ENCODE measurements at places on chromosomes 11 and 22.

DNA sequence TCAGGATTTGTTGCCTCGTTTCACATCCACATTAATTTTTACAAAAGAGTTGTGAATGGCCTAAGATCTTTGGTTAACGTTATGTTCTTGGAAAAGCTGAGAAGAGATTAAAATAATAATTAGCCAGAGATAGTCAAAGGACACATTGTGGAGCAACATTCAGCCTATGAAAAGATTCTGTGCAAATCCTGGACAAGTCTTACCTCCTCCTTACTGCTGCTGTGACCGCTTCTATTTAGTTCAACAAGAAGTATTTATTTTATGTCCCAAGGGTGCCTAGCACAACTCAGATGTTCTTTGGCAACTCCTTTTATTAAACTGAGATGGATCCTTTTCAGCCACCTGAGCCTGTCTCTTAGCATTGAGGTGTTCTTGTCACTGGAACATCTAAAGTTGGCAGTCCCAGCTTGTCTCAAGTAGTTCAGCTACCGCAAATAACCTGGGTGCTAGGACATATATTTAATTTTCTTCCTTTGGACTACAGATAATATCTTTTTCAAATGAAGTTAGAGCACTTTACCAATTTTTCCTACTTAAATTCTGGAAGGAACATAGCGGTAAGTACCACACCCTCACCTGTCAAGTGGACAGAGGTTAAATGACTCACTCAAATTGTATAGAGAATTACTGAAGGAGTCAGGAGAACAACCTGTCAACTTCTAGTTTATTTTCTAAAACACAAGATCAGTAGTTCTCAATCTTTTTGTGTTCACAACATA lies 80.5 kb upstream of the CHRM4 start:
- no peak for DNase-seq

DNA sequence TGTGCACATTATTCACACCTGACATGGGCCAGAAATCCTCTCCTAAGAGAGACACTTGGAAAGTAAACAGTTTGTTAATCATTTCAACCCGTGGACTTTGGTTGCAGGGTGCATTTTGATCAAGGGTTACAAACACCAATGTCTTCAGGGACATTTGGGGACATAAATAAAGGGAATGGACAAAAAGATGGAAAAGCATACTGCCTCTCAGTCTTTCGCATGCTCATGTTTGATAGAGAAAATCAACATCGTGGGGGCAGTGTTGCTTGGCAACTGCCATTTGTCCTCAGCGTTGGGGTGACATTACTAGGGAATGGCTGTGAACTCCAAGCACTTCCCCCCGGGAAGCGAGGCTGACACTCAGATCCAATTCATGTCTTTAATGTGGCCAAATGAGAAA lies 114.7 kb upstream of the OR4B1 start:
- no peak for DNase-seq

DNA sequence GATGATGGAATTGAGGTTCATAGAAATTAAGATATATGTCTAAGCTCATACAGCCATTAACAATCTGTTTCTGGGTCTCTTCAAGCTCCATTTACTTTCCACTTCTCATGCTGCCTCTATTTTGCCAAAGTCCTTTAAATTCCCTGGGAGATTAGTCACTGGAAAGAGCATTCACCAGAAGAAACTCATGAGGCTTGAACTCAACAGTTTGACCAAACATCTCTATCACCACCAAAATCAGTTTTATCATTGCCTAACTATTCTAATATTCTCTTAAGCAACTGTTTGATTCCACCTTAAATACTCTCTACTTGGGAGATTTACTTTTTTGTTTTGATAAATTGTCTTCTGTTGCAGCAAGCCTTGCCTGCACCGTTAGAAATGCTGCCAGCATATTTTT lies 881.3 kb downstream of the KCNA4 start:
- no peak for DNase-seq

DNA sequence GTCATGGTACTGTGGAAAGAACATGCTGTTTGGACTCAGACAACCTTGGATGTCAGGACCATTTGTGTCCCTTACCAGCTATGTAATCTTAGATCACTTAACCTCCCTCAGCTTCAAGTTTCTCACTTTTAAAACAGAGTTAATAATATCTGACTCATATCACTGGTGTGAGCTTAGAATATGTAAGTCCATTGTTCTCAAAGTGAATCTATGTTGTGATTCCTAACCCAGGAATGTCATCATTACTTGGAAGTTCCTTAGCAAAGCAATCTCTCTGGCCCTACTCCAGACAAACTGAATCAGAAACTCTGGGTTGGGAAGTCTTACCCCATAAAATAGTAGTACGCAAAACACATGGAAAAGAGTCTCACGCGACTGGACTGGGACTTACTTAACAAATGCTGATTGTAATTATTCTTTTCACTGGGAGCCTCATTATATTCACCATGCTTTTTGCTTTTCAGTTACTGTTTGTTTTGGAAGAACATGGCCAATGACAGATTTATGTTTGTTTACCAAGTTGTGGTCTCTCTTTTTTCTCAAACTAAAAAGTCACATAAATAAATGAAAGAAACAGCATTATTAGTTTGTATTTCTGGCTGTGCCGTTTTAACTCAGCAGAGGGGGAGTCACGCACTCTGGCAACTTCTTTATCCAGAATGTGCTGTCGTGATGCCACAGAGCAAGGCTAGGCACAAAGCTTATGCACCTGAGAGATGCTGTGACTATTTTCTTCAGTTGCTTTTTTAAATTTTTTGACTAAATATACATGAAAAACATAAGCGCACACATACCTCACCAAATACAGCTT lies 217.7 kb upstream of the CTSC start:
- DNase-seq: no peak

DNA sequence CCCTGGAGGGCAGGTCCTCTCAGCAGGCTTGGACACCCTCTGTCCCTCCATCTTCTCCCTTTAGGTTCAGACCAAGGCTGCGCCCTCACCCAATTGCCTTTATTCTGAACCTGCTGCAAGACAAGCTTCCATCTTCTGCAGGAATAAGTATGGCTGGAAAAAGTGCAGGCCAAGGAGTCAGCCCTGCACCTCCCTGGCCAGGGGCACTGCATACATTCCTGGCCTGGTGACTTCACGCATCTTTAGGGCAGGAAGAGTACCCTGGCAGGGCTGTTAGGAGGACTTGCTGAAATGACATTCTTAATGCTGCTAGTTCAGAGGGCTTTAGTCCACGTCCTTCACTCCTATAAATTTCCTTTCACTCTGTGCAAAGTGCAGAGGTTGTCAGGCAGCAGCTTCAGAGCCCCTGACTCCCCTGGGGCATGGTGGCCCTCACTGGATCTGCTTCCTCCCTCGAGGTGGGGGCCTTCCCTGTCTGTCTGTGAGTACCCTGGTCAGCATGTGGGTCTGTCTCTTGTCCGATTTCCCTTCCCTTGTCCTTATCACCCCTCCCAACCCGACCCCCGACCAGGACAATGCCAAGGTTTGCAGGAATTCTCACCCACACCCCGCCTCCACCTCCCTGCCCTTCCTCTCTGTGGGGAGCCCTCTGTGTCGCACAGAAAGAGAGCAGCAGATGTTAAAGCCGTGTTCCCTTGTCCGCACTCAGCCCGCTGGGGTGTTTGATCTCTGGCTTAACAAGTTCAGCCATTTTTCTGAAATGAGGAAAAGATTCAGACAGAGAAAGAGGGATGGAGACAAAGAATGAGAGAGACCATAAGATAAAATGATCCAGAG lies 124.5 kb upstream of the SYT13 start:
- DNase-seq: no peak

DNA sequence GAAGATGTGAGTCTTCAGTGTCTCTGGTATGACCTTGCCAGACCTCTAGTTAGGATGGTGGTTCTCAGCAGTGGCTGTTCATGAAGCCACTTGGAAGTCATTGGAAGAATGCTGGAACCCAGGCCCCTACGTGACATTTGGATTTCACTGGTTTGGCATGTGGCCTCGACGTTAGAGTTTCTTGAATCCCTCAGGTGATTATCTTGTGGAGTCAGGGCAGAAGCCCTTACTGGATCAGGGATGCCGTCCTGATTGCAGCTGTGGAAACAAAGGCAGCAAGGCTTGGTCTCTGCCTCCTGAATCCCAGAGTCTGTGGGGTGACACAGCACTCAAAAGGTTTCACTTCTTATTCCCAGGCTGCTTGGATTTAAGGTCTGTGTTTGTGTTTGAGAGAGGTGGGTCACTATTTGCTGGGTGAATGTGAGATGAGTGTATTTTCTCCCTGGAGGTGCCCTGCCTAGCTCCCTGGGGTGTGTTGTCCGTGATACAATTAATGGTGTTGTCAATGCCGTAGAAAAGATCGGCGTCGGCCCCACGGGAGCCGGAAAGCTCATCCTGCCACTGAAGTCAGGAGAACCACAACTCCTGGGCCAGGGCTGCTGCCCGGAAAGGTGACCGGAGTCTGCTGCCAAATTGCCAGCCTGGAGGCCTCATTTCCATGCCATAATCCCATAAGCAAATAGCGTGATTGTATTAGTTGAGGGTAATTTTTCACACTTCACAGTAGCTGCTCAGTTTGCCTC lies 939.0 kb downstream of the BRD1 start:
- DNase-seq: no peak

DNA sequence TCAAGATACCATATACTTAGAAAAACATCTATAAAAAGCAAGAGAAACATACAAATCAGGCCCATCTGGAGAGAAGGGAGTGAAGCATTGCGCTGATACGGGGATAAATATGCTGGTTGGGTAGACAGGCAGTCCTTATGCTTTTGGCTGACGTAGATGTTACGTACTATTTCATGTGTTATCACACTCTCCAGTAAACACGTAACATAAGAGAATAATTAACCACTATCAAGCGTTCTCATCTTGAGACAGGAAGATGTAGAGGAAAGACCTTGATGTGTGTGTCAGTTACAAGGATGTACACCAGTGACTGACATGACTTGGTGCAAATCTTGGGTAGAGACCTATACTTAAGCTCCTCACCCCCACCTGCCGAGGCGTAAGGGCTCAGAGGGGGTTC lies 86.7 kb upstream of the PRODH start:
- DNase-seq: no peak

- DNase-seq: no peak
Observed at GRCh38 chr22:41395531-41396240, 13.9 kb downstream of the TEF start.

GRCh38 chr11:24373516-24373915 lies 123.3 kb upstream of the LUZP2 start:
- DNase-seq: no peak

GRCh38 chr11:134542401-134543165 lies 130.5 kb upstream of the B3GAT1 start:
- no peak for DNase-seq

DNA sequence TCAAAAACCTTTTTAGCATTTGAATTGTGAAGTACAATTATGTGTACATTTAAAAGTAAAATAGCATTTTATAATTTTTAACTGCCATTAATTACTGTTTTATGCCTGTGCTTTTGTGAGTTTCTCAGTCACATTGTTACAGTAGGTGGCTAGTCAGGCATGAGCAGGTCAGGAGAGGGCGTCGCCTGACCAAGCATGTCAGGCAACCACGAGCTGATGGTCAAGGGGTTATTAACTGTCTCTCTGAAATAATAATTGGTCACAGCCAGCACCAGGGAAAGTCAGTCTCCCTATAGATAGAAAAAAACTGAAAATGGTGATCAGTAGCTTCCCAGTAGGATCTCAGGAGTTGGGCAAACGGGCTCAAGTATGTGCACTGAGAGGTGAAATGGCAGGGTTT lies 19.4 kb upstream of the CCDC81 start:
- no peak for DNase-seq

DNA sequence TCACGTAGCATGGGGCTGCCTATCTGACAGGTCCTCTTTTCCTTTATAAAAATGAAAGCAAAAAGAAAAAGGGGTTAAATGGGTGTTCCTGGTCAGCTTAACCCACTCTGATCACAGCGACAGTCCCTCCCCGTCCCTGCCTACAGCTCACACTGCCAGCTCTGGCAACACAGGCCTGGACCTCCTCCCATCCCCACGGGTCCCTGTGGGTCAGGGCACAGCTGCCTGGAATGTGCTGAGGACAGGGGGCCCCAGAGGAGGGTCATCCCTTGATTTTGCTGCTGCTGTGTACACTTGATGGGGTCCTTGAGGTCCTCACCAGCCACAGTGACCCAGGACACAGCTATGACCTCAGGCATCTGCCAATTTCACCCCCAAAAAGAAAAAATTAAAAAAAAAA lies 29.6 kb upstream of the CYP2D6 start:
- DNase-seq: no peak

- no peak for DNase-seq
Observed at GRCh38 chr11:69654001-69654659, 13.2 kb downstream of the CCND1 start.

DNA sequence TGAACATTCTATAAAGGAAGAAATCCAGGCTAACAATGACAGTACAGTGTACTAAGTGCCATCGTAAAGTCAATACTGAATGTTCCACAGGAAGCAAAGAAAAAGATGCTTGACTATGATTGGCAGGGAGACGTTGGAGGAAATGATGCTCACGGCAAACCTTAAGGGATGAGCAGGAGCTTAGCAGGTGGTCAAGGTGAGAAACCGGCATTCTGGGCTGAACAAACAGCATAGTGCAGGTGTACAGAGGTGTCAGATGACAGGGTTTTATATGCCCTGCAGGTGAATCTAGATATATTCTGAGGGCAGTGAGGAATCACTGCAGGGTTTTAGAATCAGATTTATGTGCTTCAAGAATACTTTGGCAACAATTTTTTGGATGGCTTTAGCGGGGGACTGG lies 85.3 kb upstream of the HEPHL1 start:
- DNase-seq: no peak

- DNase-seq: no peak
Observed at GRCh38 chr11:76443268-76443980, 1.4 kb upstream of the EMSY start.

DNA sequence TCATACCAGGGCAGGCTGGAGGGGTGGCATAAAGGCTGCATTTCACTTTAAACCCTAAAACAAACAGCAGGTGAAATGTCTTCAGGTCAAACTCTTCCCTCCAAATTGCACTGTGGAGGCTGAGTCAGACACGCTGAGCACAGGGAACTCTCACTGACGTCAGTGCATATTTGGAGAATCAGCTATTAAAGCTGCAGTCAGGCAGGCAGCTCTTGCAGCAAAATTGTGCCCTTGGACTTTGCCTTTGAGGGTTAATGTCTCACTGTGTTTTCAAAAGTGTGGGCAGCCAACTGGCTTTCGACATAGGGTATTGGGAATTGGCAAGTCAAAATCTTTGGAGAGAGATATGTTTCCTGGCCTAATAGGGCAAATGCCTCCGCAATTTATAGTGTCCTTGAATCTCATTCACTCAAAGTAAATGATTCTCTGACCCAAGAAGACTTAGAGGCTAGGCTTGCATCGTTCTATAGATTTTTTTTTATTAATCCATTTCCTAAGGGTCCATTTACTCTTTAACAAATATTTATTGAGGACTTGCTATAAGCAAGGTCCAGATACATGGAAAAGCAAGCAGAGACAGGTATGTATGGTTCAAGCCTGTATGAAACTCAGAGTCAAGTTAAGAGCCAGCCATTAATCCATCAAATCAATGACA lies 27.7 kb upstream of the SMCO4 start:
- DNase-seq: no peak

DNA sequence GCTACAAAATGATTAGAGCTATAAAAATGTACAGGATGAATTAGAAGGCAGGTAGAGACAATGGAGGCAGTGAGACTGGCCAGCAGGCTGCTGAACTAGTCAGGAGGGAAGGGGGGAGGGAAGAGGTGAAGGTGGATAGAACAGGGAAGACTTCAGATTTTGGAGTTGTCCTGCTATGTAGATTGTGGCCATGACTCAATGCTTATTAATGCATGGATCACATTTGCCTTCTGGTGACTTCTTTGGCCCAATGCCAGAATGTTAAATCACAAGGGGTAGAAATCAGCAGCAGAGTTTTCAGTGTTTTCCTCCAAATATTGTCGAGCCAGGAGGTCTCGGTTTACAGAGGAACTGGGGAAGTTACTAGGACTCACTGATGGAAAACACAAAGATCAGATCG lies 346.6 kb downstream of the AASDHPPT start:
- no peak for DNase-seq
